ENCODE measurements at places on chromosomes 16 and 17.

DNA sequence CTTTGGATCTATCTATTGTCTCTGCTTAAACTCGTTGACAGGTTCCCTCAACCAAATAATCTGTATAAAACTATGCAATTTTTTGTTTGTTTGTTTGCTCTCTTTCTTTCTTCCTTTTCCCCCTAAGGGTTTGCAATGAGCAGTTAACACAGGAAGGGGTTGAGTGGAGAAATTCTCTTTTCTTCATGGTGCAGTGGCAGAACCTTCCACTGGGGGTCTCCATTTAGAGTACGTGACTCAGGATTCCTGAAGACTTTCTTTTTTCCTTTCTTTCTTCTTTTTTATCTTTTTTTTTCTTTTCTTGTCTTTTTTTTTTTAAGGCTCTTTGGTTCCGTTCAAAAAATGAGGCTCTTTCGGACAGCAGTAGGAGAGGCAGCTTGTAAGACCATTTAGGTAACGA lies 19.5 kb upstream of the RBFOX1 start:
- DNase-seq = no peak

GRCh38 chr17:50424996-50425681 lies 879 bp upstream of the ACSF2 start:
- DNase-seq = no peak

DNA sequence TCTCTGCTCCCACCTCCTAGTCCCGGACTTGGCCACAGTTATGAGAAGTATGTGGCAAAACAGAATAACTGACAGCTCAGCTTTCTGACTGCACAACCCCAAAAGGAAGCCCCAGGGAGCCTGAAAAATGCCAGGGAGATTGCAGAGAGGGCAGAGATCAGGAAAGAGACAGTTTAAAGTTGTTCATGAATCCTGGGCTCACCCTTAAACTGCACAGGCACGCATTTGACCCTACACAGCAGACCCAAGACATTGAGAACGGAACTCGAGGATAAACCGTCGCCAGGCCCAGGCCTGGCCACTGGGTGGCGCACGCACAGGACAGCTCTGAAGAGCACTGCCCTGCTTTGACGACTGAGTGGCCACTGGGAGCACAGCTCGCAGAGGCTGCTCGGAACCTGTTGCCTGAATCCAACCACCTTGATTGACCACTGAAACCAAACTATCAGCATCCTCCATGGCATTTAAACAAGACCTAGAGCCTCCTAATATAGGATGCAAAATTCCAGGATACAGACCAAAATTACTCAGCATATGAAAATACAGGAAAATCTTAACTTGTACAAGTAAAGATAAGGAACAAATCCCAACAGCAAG lies 114.0 kb downstream of the C16orf95 start:
- peak; percentile 46 for DNase-seq

- no peak for DNase-seq
Observed at GRCh38 chr17:45948498-45948880, 50.6 kb upstream of the STH start.

- no peak for DNase-seq
Observed at GRCh38 chr16:48003206-48003907, 152.4 kb downstream of the ABCC12 start.

DNA sequence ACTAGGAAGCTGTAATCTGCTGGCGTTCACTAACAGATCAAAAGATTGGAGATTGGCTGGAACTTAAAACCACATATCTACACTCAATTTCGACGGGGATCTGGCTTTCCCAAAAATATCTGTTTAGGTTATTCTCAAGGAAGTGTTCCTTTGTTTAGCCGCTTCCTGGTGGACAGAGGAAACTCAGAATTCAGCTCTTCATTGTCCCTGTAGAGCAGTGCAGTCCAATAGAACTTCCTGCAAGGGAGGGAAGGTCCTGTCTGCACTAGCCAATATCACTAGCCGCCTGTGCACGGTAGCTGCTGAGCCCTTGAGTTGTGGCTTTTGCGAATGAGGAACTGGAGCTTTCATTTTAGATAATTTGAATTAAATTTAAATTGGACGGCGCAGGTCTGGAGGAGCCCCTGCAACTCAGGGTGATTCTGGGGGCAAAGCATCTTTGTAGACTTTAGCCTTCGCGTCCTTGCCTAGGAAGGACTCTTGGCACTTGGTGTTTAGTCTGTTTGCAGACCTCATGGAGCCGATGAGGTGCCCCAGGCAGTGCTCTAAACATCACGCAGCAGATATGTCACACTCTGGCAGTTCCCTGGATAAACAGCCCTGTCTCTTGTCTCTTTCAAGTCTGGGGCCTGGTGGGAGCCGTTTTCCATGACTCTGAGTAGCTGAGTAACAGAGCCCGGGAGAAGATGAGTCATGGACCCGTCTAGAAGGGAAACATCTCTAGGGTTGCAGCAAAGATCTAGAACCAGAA lies 122.2 kb downstream of the CCDC182 start:
- no peak for DNase-seq

DNA sequence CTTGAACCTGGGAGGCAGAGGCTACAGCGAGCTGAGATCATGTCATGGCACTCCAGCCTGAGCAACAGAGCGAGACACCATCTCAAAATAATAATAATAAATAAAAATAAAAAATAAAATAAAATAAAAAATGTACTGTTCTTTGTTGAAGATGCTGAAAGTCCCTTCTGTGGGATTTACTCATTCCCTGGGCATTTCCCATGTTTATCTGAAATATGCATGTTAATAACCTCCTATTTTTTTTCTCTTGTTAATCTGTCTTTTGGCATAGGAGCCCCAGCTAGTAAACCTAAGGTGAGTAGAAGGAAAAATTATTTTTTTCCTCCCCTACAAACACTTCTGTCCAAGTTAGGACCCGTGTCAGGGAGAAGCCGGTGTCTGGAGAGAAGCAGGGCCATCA lies 34.4 kb downstream of the TMEM92 start:
- no peak for DNase-seq

DNA sequence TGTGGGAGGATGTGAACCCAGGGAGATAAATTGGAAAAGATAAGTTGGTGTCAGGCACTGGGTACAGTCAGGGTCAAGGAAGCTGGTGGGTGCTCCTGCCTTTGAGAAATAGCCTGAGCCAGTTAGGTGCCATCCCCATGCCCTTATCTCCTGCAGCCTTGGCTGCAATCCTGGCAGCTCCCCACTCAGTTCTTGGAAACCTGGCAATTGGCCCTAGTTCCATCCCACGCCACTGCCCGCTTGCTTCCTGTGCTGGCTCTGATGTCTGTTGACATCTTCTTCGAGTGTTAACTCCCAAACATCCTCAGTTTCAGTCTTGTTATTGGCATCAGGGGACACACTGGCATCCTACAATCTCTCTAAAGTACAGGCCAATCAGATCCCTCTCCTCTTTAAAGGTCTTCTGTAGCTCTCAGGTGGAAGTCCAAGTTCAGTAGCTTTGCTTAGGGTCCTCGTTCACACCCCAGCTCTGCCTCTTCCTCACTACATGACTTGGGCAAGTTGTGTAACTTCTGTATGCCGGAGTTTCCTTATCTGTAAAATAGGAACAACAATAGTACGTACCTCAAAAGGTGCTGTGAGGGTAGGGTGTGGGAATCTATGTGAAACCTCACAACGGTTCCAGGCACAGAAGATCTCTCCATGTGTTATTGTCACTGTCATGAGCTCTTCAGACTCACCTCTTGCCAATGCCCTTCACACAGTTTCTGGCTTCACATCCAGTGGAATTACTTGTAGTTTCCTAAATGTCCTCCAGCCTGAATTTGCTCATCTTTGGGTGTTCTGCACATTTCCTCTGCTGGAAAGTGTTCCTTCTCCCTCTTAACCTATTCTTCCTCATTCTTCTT lies 13.5 kb upstream of the PRKAR1A start:
- DNase-seq = no peak

- no peak for DNase-seq
Observed at GRCh38 chr17:52025236-52025635, 133.3 kb downstream of the CA10 start.

GRCh38 chr16:66471716-66472393 lies 44.8 kb downstream of the BEAN1 start:
- no peak for DNase-seq

GRCh38 chr17:34902831-34903547 lies 58.3 kb downstream of the CCT6B start:
- DNase-seq = no peak

- DNase-seq = no peak
Observed at GRCh38 chr17:69064001-69064400, 3.3 kb upstream of the ABCA9 start.

GRCh38 chr16:74080311-74080710 lies 216.3 kb upstream of the PSMD7 start:
- DNase-seq = no peak

DNA sequence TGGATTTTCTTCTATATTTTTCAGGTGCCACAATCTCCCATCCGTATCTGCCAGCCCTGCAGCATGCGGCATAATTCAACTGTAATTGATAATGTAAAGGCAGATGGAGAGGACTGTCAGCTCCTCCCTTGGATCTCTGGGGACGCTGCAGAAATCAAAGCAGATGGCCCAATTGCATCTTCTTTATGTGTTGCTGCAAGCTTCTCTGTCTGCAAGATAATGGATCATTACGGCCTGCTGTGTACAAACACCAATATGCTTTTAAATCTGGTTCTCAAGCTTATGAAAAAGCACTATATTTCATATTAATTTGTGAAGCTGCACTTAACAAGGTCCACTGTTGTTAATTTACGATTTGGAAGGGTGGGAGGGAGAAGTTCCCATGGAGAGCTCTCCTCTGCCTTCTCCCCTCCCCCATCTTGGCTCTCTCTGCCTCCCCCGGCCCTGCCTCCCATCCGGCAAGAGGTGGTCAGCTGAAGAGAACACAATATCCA lies 607.5 kb downstream of the TOX3 start:
- no peak for DNase-seq

GRCh38 chr16:86065711-86066110 lies 166.7 kb downstream of the IRF8 start:
- no peak for DNase-seq

GRCh38 chr16:4070936-4071335 lies 45.3 kb downstream of the ADCY9 start:
- DNase-seq = no peak

GRCh38 chr17:60381958-60382357 lies 10.0 kb downstream of the USP32 start:
- DNase-seq = no peak

DNA sequence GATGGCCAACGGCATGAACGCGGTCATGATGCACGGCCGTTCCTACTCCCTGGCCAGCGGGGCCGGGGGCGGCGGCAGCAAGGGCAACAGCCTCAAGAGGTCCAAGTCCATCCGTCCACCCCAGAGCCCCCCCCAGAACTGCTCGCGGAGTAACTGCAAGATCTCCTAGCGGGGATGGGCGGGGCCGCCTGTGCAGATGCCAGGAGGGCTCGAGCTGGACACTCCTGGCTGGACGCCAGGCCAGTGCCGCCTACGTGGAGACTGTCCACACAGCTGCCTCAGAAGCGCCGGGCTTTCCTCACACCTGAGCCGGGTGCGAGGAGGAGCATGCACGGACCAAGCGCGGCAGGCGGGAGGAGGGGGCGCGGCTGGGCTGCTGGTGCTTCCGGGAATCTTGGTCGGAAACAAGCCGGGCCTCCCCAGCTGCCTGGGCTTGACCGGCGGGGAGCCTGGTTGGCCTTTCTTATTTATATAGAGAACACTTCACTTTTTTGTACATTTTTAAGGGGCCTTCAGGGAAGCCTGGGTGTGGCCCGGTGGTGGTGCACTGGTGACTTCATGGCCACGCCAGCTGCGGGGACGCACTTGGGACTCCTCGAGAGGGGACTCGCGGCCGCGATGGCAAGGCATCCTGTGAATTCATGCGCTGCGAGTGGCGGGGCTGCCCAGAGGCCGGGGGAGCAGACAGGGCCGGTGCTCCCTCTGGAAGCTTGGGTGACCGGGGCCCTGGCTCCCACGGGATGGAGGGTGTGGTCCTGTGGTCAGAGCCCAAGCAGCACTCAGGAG lies 3.1 kb upstream of the WFIKKN1 start:
- no peak for DNase-seq

- no peak for DNase-seq
Observed at GRCh38 chr16:89733322-89733721, 12.0 kb downstream of the ZNF276 start.

DNA sequence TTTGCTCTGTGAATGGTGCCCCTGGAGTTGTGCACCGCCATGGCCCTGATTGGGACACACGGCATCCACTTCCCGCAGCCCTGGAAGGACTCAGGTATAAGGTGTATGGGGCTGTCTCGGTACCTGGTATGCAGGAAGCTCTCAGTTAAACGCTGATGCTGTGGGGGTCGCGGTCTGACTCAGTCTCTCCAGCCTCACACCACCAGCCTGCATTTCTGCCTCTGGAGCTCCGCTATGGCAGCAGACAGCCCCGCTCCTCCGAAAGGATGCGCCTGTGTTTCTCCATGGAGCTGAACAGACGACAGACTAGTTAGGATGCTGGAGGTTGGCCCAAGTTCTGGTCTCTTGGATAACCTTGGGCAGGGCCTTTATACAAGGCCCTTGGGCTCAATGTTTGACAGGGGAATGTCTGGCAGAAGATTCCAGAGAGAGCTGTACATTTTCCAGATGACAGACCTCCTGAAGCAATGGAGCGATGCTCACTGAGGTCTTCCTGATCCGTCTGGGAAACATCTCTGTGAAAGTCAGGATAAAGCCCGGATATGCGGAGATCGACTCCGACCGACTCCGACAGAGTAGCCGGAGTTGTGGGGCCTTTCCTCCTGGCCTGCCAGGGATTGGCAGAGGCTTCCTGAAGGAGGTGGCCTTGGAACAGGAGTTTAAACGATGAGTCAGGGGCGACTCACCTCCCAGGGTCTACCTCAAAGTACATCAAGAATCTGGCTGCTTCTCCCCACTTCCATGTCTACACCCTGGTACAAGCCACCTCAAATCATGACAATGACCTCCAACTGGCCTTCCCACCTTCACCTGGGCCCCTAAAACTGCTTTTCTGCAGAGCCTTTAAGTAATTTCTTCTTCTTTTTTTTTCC lies 21.9 kb upstream of the BCAR1 start:
- DNase-seq = no peak

All from stimulated activated CD4-positive, alpha-beta T cell treated with anti-CD3 and anti-CD28 coated beads, Interleukin-12 subunit alpha, Interleukin-12 subunit beta, amount 100 ng/mL, for 24 hours (primary cell).